ENCODE measurements at places on chromosomes 4 and X. TPM values are rescaled to one million over a fixed set of nuclear protein-coding genes. Genes with fewer than 3 reads are reported as not detected.
A peak's percentile ranks its signal among the peaks of the same experiment; 100 is the strongest.

GRCh38 chr4:162499478-162499877 is 335.7 kb upstream of the FSTL5 start:
- no peaks in the 10 kb centered on the region for H3K27me3 ChIP-seq
- H3K27ac ChIP-seq: no peak overlapping the region
- no peak overlapping the region for H3K4me3 ChIP-seq
- no peak for DNase-seq
- no peaks in the 10 kb centered on the region for H3K36me3 ChIP-seq

GRCh38 chr4:14241574-14241973 is 614.0 kb upstream of the BOD1L1 start:
- no peak for DNase-seq
- H3K36me3 ChIP-seq: no peaks in the 10 kb centered on the region
- no peaks in the 10 kb centered on the region for H3K4me1 ChIP-seq
- H3K4me3 ChIP-seq: no peak overlapping the region
- H3K27ac ChIP-seq: no peak overlapping the region

- H3K27ac ChIP-seq: no peak overlapping the region
- peaks cover 30% of the 10 kb centered on the region for H3K4me1 ChIP-seq
- no peaks in the 10 kb centered on the region for H3K27me3 ChIP-seq
- DNase-seq: no peak
- no peak overlapping the region for H3K4me3 ChIP-seq
These were observed 23.2 kb upstream of the ZCCHC13 start for GRCh38 chrX:74280759-74281158.

DNA sequence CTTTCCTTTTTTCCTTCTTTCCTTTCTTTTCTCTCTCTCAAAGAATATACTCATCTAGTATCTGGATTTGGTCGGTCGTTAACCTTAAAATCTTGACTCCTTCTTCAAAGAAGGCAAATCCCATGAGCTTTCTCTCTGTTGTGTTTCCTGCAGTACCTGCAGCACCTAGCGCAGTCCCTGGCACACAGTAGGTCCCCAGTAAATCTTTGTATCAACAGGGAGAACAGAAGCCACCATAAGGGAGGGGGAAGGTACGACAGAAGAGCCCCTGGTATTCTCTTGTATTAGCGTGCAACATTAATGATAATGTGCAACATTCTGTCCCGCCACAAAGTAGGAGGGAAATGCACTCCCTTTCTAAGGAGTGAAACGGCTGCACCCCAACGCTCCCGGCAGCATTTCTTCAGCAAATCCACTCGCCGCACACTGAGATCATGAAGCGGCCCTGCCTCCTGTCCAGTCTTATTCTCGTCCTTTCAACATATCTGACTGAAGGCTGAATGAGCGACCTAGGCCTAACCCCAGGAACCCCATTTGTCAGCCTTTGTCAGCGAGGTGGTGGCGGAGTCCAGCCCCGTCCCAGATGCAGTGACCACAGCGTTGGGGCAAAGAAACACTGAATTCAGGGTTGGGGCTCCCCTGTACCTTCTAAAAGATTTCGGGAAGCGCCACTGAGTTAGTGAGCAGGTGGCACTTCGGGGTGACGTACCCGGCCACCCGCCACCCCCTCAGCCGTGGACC is 133.7 kb downstream of the AMELX start:
- no peaks in the 10 kb centered on the region for H3K4me1 ChIP-seq
- H3K27ac ChIP-seq: peak overlapping the region; percentile 69
- no peak for DNase-seq
- H3K36me3 ChIP-seq: no peaks in the 10 kb centered on the region
- H3K4me3 ChIP-seq: peak overlapping the region; percentile 65

Gene TNMD
- 0.22 TPM for total RNA-seq

Gene FAM47A
- not detected for total RNA-seq
